Activated CD4-positive, alpha-beta T cell treated with anti-CD3 and anti-CD28 coated beads, Interleukin-2, amount 10 ng/mL, durations not matched to agents 24 days and 14 days (primary cell): ENCODE measurements at places on chromosomes 2 and 18.

DNA sequence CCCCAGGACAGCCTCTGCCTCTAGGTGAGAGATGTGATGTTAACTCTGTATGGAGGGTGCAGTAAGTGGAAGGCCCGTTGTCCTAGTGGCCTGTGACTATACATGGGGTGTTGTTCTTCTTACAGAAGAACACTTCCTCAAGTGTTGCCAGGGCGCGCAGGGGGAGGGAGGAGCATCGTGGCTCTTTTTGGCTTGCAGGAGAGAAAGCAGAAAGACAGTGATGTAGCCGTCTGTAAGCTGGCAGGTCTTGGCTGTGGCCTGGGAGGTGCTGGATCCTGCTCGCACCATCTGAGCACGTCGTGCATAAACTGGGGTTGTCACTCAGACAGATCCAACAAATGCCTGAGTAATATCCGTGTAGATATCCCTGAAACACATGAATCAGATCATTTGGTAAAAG, 44.3 kb downstream of the ZNF236 start:
- DNase-seq = no peak

DNA sequence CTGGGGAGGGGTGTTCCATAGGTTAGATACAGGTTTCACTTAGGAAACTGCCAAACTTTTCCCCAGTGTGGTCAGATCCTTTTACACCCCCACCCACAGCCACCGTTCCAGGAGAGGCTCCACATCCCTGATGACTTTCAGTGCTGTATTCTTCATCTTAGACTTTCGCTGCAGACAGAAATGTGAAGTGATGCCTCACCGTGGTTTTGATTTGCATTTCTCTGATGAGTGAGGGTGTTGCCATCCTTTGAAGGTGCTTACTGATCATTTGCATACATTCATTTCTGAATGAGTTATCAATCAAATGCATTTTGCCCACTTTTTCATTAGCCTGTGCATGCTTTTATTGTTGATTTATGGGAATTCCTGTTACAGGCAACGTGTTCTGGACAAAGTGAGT, 14.9 kb downstream of the COPS9 start:
- DNase-seq = no peak

DNA sequence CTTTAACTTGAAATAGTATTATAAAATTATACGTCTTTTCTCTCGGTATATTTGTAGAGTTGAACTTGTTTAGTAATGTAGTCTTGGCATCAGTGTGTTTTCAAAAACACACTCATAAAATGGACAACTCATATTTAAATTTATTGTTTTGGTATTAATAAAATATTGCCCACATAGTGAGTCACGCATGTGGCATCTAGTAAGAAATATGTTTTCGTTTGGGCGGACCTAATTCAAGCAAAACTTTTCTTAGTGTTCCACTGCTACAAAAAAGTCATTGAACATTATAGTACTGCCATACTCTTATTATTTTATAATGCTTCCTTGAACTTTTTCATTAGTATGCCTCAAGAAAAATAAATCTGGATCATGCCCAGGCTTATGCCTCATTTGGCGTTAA, 31.1 kb upstream of the FAM237A start:
- DNase-seq = no peak

- no peak for DNase-seq
Measured at GRCh38 chr2:204505946-204506345, 39.3 kb upstream of the PARD3B start.

- no peak for DNase-seq
Measured at GRCh38 chr2:58620093-58620492, 379.0 kb upstream of the FANCL start.
